ENCODE measurements at places on chromosomes 11 and 22.

GRCh38 chr11:131993246-131993645 is 622.8 kb downstream of the NTM start:
- DNase-seq = no peak

GRCh38 chr11:13682212-13682611 is 13.7 kb downstream of the FAR1 start:
- no peak for DNase-seq

DNA sequence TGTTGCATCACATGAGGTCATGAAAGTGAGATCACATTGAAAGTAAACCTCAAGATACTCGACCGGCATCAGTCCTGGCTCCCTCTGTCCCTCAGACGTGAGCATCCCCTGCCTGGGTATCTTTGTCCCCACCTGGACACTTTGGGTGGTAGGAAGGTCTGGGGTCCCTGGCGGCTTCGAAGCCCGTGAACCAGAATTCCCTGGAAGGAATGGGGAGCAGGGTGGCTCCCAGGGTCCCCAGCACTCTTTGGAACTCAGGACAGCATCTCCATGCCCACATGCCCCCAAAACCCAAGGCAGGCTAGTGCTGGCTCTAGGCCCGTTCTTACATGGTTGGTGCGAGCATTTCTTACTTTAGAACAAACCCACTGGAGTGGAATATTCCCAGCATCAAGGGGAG is 7.5 kb downstream of the DERL3 start:
- DNase-seq = no peak

- DNase-seq = no peak
These were observed 728 bp downstream of the CTTN start for GRCh38 chr11:70398834-70399680.

GRCh38 chr11:4195909-4196308 is 101.3 kb downstream of the RRM1 start:
- no peak for DNase-seq

DNA sequence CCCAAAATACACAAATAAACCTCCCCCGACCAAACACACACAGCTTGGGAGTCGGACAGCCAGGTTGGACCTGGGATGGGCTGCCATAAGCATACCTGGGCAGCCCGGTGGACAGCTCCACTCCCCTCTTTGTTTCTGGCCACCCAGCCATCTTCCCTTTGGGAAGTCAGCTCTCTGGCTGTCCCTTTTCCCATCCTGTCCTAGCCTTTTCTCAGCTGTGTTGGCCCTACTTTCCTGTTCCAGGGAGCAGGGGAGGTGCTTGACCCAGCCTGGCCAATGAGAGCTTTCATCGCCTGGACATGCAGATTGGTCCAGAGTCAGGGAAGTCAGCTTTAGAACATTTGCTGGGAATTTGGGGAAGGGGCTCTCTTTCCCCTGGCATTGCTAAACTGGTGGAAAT is 68.7 kb upstream of the NECTIN1 start:
- no peak for DNase-seq

GRCh38 chr11:131739243-131739882 is 368.9 kb downstream of the NTM start:
- no peak for DNase-seq

GRCh38 chr11:59804061-59804460 is 6.5 kb downstream of the MRPL16 start:
- DNase-seq = no peak

DNA sequence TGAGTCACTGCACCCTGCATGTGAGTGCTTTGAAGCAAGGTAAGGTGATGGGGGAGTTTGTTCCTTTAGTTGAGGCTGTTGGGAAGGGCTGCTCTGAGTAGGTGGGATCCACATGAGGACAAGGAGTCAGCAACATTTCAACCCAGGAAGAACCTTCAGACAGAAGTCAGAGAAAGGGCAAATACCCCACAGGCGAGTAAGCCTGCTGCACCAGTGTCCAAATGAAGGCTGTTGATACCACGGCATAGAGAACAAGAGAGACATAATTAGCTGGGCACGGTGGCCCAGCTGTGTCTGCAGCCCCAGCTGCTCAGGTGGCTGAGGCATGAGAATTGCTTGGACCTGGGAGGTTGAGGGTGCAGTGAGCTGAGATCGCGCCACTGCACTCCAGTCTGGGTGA is 54.3 kb upstream of the CLMP start:
- DNase-seq = peak; percentile 59

- no peak for DNase-seq
These were observed 4.2 kb downstream of the TTLL8 start for GRCh38 chr22:50053861-50054260.

- DNase-seq = no peak
These were observed 5.3 kb downstream of the PLEKHB1 start for GRCh38 chr11:73651661-73652045.

DNA sequence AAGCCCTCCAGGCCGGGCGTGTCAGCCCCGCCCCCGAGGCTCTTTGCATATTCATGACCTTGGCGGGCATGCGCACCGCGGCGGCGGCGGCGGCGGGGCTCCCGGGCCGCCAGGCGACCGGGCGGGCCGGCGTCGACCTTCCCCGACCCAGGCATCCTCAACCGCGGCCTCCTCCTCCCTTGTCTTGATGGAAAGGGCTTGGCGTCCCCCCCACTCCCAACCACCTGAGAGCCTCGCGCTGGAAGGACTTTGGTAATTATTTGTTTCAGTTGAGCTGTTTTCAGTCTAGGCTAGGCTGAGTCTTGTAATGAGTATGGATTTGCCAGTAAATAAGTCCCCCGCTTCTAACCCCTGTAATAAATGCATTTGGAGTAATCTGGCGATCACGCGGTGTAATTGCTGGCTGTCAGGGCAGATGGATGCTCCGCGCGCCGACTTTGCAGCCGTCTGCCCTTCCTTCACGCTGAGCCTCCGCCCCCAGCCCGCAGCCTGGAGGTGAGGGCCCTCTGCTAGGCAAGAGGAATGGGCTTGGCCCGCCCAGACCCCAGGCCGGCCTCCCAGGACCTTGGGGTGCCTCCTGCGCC is 25.2 kb downstream of the FLRT1 start:
- DNase-seq = peak; percentile 40

DNA sequence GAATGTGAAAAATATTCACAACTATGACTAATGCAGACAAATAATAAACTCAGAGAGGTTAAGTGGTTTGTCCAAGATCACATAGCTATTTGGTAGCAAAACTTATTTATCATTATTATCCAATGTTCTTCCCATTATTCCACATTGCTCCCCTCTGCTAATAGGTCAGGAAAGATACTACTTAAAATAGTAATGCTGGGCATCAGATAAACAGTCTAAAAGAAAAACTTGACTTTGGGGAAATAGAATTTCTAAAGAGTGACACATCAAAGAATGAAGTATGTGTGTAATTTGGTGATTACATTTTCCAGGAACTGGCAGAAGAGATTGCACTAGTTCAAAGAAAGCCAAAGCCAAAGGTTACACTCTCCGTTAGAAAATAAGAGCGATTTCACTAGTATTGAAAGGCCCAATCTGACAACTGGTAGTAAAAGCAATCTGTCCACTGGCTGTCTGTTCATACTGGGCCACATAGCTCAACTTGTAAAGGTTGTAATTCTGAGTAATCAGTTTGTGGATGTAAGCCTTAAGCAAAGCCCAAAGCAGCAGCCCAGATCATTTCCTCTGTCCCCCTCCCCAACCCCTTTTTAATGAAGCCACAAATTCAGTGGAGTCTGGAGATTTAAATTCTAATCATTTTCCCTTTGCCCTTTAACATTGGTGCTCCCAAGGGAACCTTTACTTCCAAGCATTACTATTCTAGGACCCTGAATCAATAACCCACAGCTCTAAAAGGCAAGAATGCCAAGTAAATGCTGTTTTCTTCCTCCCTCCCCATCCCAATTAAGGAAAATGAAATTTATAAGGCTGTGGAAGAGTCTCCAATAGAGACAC is 283.5 kb downstream of the TTC28 start:
- peak; percentile 59 for DNase-seq

DNA sequence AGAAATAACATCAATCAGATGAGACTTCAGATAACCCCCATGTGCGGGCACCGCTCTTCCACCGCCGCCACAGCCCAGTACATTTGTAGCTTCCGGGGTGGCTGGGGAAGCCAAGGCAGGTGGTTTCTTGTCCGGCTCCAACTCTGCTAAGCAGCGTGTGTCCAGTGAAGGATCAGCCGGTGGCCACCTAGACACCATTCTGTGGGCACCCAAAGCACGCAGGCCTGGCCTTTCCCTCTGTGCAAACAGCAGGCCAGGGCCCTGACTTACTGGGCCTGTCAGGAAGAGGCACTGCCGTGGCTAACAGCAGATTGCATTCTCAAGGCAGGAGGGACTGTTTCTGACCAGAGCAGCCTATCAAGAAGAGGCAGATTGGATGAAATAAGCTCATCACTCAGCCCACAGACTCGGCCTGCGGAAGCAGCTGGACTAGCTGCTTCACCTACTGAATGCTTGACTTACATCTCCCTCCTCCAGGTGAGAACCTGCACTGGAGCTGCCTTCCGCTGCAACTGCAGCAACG is 74.8 kb downstream of the ETS1 start:
- DNase-seq = no peak

DNA sequence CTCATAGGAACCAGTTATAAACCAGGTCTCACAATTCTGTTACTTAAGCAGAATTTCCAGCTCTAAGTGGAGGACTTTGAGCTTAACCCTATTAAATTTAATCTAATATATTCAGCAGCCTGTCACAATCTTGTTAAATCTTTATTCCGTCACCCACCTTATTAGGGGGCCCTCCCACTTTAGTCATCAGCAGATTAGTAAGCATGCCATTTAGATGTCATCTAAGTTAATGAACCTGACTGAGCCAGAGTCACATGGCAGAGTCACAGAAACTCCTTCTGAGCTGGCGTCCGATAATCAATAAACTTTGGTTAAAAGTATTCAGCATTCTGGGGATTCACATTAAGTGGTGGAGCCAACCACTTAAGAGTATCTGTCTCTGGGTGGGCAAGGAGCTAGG is 35.1 kb downstream of the TTC12 start:
- no peak for DNase-seq

- DNase-seq = no peak
These were observed 847.8 kb downstream of the TBC1D22A start for GRCh38 chr22:47610281-47610680.

DNA sequence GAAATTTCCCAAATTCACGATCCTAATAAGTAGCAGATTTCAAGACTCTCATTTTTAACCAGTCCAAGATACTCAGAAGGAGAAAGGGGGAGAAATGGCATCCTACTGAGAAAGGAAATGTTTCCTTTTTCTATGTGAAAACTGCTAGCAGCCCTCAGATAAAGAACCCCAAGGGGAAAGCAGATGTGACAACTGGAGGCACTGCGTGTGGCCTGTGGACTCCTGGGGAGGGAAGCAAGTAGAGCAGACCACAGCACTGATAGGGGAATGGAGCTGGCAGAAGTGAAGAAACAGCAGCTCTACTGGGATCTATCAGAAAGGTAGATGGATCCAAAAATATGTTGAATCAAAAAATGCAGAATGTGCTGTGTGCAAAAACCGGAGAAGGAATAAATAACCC is 239.7 kb upstream of the API5 start:
- DNase-seq = no peak

DNA sequence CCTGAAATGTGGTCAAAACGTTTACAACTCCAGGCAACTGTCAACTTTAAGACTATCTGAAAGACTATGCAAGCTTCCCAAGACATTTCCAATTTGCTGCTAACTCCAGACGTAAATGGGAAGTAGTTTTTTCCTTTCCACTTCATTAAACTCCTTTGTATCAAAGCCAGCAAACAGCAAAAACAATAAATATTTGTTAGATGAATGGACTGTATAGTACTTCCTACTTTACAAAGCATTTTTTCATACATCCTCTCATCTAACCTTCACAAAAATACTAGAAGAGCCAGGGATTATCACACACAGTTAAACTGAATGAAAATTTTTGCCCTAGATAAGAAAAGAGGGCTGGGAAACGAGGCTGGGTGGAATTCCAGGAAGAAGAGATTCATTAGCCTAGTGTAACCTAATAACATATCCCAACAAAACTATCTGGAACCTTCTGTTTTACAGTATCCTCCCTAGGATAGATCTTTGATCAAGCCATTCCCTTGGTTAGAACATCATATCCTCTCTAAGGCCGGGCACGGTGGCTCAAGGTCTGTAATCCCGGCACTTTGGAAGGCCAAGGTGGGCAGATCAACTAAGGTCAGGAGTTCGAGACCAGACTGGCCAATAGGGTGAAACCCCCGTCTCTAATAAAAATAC is 10.4 kb downstream of the NUP98 start:
- no peak for DNase-seq

GRCh38 chr11:1668911-1669473 is 28.0 kb upstream of the KRTAP5-6 start:
- no peak for DNase-seq

- DNase-seq = no peak
These were observed 1.5 kb downstream of the LMF2 start for GRCh38 chr22:50505776-50506610.

- no peak for DNase-seq
These were observed 74.3 kb downstream of the SHANK2 start for GRCh38 chr11:71178076-71178475.

- no peak for DNase-seq
These were observed 257.4 kb downstream of the BRD1 start for GRCh38 chr22:49570032-49570848.

DNA sequence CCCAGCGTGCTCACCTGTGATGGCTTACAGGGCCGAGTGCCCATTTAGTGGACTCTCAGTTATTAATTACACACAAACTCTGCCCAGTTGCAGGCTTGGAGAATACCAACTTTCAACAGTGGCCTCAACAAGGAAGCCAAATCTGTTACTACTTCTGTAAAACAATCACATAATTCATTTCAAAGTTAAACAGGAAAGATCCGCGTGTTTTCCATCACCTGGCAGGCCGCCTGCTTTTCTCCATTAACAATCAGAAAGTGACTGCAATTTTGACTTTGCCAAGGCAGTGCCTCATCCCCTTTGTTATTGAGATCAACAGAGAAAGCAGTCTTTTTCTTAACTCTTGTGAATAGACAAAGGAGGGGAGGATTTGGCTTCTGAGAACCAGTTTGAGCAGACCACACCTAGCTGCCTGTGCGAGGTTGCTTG is 77.7 kb downstream of the BARX2 start:
- DNase-seq = no peak

GRCh38 chr11:121153472-121153871 is 52.4 kb downstream of the TECTA start:
- DNase-seq = no peak

- DNase-seq = no peak
These were observed 16.1 kb downstream of the OR5M3 start for GRCh38 chr11:56457076-56457475.

DNA sequence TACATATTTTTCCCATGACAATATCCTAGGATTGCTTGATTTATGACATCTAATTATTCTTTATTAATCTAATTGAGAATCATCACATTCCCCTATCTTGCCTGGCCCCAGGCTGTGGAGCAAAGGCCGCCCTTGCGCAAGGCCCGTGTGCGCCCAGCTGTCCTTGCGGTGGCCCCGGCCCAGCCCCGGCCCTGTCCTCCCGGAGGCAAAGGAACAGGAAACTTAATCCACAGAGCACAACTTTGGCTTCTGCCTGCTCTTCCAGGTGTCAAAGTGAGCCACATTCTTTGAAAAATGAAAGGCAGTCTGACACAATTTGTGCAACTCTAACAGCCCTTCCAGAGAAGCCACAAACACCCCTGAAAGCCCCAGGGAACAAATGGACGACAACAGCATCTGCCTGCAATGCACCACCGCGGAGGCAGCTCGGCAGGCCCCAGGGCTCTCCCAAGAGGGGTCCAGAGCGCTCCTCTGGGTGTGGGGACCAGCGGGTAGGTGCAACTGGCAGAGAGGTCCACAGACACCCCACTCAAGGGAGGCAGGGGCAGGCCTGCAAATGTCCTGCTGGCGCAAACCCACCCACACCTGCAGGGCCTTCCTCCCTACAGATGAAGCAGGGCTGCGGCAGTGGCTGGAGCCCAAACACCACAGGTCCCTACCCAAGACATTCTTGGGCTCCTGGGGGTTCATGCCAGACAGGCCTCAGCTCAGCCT is 30.3 kb downstream of the GNB1L start:
- no peak for DNase-seq

- no peak for DNase-seq
These were observed 131.2 kb downstream of the OSBP2 start for GRCh38 chr22:30825711-30826505.

All from fibroblast of skin of right biceps (primary cell).